ENCODE measurements at places on chromosomes 1 and 21. TPM values are rescaled to one million over a fixed set of nuclear protein-coding genes. Genes with fewer than 3 reads are reported as not detected.
A peak's percentile ranks its signal among the peaks of the same experiment; 100 is the strongest.

Gene MAB21L3
- 0.22 TPM for total RNA-seq

Gene SH2D1B
- total RNA-seq, result 0.61 TPM

Gene KRTAP12-1
- not detected for total RNA-seq

Gene ATAD3A
- total RNA-seq, result 26.2 TPM

Gene KCNJ6
- total RNA-seq, result not detected

Gene MORN1
- total RNA-seq, result 4.4 TPM

Gene RXFP4
- total RNA-seq, result not detected

Gene IFFO2
- 10.1 TPM for total RNA-seq

Gene FCRLB
- 0.48 TPM for total RNA-seq

GRCh38 chr1:11857164-11857851 is 1.4 kb downstream of the NPPB start:
- no peak for DNase-seq

DNA sequence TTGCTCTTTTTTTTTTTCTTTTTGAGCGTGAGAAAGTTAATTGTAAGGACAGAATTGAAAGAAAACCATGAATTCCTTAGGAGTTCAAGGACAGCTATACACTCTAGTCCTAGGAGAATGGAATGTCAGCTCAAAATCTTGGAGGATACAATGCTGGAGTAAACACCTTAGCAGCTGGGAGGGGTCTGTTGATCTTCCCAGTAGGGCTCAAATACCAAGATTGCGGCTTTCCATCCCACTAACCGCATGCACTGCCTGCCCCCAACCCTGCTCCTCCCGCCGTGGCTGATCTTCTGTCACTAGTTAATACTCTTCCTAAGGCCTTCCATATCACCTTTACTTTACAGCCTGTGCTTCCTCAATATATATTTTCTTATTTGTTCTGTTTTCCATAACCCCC is 2.6 kb upstream of the PDC start:
- no peak for DNase-seq

DNA sequence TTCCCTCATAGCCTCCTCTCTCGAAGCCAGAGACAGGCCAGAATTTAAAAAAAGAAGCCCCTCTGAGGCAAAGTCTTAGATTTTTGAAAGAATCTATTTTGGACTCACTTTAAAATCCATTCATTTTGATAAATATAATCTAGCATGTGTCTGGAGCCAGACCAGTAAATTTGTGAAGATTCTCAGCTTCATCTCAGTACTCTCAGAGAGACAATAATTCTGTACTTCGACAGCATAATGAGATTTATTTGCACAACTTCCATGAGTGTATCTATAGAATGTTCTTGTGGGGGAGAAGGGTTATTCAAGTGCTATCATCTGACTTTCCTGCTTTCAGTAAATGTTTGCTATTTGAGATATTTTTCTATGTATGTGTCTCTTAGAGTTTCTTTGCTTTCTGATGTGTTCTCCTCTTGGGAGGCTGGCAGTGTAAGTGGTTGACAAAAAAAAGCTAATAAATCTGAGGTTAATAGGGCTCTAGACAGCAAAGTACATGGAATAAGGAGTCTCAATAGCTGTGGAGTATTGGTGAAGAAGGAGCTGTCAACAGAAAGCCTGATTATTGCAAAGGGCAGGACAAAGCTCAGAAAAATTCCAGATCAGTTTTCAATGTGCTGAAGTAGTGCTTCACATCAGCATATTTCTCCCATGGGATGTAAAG is 223.0 kb downstream of the PTBP2 start:
- no peak for DNase-seq

DNA sequence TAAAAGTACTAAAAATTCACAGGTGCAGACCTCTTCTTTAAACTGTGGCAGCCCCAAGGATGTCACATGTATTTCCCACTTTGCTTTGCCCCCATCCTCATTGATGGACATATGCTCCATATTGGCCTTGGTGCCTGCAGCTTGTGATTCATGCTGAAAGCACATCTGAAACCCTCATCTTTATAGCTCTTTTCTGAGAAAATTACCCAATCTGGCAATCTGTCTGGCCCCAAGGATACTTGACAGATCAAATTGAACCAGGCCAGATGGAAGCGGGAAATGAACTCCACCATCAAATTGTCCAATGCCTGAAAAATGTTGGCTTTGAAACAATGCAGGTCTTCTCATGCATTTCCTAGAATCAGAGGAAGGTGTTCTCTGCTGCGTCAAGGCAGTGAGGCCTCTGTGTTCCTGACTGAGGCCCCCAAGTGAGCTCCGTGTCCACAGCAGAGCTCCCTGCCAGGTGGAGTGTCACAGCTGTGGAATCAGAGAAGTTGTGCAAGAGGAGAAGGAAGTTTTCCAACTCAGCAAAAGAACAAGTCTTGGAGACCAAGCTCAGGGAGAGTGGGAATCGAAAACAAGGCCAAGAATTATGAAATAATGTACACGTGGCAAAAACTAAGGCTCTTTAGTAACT is 323.7 kb downstream of the PLPP3 start:
- no peak for DNase-seq

DNA sequence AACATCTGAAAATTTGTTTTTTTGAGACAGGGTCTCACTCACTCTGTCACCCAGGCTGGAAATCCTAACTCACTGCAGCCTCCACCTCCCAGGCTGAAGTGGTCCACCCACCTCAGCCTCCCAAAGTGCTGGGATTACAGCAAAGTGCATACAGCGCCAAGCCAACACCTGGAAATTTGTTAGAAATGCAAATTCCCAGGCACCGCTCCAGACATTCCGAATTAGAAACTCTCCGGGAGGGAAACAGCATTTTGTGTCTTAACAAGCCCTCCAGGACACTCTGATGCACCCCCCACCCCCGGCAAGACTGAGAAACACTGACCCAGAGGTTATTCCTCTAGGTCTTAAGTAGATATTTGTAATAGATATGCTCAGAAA is 49.1 kb downstream of the ARID4B start:
- DNase-seq, result no peak

- no peak for DNase-seq
These were observed 7.6 kb downstream of the ENO1 start for GRCh38 chr1:8870616-8871538.

GRCh38 chr1:115840605-115841460 is at the start of gene NHLH2:
Gene NHLH2 (minus strand): TSS chr1:115841126. CDS start chr1:115838372, 2,754 bp downstream.
- no peak for DNase-seq

- DNase-seq, result no peak
These were observed 85.5 kb upstream of the CACNA1E start for GRCh38 chr1:181397845-181398244.

- DNase-seq, result no peak
These were observed 91.4 kb upstream of the LYPLAL1 start for GRCh38 chr1:219081943-219082925.

DNA sequence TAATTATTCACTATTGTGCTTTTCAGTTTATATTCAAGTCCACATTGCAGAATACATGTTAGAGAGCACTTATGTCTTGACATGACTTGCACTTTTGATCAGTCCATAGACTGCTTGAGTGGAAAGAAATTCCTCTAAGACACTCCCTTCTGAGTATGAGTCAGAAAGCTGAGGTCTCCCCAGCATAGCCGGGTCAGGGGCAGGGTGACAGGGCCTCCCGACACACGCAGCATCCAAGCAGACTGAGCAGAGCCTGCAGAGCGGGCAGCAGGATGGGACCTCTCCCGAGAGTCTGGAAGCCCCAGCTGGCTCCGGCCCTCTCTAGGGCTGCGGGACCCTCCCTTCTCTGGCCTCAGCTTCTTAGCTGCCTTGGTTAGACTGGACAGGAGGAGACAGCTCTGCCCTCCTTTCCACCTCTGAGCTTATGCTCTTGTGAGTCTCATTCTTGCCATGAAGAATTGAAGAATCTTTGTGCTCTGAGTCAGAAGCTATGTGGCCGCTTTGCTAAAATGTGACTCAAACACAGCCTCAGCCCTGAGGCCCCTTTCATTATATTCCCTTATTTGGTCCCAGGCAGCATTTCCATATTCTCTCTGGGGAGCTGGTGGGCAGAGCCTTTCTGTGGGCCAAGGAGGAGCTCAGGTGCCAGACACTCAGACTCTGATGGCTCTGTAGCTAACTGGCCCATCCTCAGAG is 11.2 kb upstream of the CAPN2 start:
- no peak for DNase-seq

DNA sequence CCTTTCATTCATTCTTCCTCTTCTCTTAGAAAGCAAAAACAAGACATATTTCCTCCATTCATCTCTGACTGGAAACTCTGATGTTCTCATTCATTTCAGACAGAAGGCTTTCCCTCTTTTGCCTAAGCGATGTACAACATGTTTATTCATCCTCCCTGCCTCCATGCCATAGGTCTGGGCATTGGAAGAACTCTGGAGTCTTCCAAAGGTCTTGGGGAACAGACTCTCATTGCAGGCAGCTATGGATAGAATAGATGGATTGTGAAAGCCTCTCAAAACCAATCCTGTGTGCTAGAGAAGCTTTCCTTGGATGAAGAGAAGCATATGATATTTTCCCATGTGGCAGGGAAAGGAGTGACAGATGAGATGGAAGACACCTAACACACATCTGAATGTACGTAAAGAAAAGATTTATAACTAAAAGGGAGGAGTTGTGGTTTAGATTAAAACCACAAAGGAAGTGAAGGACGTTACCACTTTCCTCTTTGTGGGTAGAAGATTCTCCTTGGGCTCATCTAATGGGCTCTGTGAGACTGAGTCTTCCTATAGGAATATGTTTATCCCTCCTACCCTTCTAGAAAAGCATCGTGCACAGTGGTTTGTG is 38.7 kb downstream of the BCL9 start:
- no peak for DNase-seq

GRCh38 chr1:21066356-21067012 is 110.2 kb downstream of the EIF4G3 start:
- no peak for DNase-seq

DNA sequence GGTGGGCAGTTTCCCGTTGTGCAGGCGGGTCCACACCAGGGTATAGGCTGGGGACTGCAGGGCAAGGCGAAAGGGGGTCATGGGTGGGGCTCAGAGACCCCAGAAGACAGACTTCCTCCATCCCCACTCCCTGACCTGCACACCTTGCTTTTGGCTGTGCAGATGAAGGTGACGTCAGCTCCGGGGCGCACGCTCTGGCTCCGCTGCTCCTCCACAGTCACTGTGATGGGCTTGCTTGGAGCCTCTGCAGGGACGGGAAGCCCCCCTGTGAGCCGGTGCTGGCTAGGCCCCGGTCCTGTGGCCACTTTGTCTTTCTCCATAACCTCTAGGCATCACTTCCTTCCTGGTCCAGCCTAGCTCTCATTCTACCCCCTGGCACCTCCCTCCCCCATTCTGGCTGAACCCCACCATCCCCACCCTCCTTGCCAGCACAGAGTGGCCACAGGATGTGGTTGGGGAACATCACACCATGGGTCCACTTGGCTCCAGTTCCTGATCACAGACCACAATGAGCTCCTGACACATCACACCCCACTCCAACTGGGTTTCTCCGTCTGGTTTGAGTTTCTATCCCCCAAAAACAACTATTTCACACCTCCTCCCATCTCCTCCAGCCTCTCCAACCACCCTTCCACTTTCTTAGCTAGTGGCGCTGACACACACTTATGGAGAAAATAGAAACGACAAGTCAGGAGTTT is 45.2 kb downstream of the LDLRAD2 start:
- DNase-seq, result no peak

DNA sequence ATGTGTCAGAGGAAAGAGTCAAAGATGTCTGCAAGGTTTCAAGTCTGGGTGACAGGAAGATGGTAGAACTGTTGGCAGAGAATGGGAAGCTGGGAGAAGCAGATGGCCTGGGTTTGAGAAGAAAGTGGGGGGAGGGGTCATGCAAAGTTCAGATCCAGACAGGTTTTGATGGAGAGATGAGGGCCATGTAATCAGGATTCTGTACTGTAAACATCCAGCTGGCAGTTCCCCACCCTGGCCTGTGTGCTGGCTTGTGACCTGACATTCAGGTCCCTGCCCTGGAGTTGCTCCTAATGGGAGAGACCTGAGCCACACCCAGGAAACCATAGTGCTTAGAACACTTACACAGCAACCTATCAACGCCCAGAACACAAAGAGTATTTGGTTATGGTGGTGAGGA is 15.6 kb upstream of the ETV3 start:
- no peak for DNase-seq

DNA sequence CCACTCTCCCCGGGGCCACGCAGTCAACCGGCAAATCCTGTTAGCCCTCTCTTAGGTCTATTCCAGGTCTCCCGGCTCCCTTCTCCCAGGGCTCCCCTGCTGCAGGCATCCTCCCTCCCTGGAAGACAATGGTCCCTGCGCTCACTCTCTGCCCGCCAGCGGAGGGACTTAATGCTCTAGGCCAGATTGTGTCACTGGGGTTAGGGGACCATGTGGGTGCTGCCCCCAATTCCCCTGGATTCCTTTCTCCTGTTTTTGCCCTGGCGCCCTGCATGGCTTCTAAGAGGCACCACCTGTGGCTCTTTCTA is 8.2 kb downstream of the FAM131C start:
- no peak for DNase-seq

- no peak for DNase-seq
These were observed 16.5 kb downstream of the PLEKHA6 start for GRCh38 chr1:204343247-204343646.

GRCh38 chr21:17476006-17476405 is 36.8 kb upstream of the CXADR start:
- DNase-seq, result no peak

DNA sequence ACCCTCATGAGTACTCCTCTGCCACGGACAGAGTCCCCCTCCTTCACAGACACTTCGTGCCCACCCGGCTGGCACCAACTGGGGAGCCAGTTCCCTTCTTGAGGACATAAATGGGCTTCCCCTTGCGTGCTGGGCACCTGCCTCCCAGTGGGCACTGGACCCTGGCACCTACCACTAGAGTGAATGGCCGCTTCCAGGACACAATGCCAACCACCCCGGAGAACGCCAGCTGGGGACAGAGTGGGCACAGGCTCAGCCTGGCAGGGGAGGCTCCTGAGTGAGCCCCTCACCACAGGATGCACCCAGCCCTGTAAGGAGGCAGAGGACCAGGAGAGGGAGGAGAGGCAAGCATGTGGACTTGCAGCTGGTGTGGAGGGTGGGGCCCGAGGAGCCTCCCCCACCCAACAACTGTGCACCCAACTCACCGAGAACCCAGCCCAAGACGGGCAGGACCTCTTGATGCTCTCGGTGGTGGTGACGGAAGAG is 1.0 kb downstream of the ENTREP3 start:
- DNase-seq, result no peak

DNA sequence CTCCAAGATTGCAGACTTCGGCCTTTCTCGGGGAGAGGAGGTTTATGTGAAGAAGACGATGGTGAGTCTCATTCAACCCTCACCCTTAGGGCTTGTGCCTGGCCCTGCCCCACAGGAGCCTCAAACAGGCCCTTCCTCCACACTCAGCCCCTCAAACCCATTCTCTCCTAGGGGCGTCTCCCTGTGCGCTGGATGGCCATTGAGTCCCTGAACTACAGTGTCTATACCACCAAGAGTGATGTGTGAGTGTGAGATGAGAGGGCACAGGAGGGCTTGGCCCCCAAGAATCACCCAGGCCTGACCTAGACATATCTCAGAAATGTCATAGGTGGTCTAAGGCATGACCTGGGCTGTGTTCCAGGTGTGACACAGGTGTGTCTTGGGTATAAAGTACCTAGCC is 18.3 kb upstream of the MPL start:
- DNase-seq, result peak; percentile 62

DNA sequence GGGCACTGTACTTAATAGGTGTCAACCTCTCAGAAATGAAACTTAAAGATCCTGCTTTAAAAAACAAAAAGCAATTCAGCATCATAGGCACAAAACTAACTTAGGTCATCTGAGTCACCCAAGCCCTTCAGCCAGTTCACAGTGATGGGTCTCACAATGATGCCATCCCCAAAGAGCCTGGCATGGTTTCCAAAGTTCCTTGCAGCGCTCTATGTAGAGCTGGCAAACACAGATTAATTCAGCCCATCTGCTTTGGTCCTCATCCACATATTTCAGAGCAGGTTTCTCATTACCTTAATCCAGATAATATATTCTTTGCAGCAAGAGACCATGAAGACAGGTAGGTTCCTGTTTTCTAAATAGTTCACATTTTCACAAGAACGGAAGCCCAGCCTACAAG is 14.6 kb upstream of the PLA2G2C start:
- no peak for DNase-seq

All from mesenteric fat pad (tissue), 1 donor.